T47D (cell line): ENCODE measurements at places on chromosomes 11 and 22.

DNA sequence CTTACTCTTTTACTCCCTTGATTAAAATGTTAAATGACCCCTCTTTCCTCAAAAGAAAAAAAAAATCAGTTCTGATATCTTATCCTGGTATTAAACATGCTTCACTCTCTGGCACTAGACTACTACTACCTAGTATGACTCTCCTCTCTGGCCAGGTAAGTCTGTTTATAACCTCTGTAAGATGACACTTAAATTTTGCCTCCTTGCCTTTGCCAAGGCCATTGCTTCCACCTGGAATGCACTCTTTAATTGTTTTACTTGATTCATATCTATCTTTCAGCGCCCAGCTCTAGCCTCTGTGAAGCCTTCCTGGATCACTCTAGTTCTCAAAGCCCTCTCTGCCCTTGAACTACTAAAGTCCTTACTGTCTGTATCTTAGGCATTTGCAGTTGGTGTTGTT, 170.4 kb downstream of the ETS1 start:
- DNase-seq: no peak

DNA sequence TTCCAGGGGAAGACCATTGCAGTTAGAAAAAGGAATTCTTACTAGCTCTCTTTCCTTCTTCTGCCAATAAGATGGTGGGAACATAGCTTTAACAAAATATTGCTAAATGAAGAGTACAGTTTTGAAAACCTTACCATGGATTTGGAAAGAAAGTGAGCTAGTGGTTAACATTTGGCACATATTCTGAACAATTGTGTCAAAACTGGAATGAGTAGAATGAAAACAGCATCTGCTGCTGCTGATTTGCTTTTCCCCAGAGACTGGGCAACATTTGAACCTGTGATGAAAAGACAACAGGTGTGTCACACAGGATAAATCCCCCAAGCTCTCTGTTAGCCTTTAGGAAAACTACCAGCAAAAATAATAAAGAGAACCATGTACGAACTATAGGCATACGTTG, 761.4 kb downstream of the KCNA4 start:
- DNase-seq: no peak

- no peak for DNase-seq
Measured at GRCh38 chr22:43393844-43394474, 17.9 kb upstream of the MPPED1 start.

GRCh38 chr11:8604078-8604723, 10.2 kb upstream of the STK33 start:
- DNase-seq: peak; percentile 33

- DNase-seq: no peak
Measured at GRCh38 chr11:131079036-131079435, 162.8 kb upstream of the SNX19 start.

DNA sequence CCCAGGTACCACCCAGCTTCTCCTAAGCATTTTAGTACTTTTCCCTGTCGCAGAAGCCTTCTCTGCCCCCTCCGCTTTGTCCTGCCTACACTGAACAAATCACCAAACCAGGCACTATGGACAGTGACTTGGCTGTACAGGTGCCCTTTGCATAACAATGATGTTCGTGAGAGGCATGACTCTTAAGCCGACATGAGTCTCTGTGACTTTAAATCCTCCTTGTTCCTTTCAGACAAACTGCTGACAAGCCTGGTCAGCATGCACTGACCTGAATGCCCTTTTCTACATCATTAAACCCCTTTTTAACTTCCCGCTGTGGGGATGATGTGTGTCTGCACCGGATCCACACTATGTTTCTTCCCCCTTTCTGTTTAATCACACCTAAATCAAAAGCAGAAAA, 16.6 kb downstream of the CAVIN3 start:
- DNase-seq: no peak

GRCh38 chr11:113446112-113446511, 29.1 kb downstream of the DRD2 start:
- DNase-seq: no peak

DNA sequence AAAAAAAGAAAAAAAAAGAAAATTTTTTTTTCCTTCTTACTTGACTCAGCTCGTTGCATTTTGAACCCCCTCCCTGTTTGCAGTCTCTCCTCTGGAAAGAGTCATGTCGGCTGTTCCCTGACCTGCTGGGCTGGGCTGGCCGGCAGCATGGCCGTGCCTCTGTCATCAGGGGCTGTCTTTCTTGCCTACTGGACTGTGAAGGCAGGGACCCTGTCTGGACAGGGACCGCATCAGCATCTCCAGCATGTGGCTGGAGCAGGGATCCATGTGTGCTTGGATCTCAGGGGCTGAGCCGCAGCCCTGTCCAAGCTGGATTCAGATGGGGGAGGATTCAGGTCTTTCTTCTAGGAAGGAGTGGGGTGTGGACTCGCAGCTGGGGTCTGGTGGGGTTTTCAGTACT, 15.5 kb downstream of the FBLN1 start:
- DNase-seq: no peak

DNA sequence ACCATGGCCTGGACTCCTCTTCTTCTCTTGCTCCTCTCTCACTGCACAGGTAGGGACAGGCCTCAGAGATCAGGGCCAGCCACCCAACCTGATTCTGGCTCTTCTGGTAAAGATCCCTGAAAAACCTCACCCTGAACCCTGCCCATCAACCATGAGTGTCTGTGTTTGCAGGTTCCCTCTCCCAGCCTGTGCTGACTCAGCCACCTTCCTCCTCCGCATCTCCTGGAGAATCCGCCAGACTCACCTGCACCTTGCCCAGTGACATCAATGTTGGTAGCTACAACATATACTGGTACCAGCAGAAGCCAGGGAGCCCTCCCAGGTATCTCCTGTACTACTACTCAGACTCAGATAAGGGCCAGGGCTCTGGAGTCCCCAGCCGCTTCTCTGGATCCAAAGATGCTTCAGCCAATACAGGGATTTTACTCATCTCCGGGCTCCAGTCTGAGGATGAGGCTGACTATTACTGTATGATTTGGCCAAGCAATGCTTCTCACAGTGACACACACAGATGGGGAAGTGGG, 80.9 kb downstream of the ZNF280B start:
- DNase-seq: no peak

- no peak for DNase-seq
Measured at GRCh38 chr11:120883404-120884080, 140.4 kb upstream of the TBCEL start.

GRCh38 chr11:60887556-60887955, 18.8 kb downstream of the PRPF19 start:
- peak; percentile 49 for DNase-seq
